ENCODE measurements at places on chromosomes 12 and 14. TPM values are rescaled to one million over a fixed set of nuclear protein-coding genes. Genes with fewer than 3 reads are reported as not detected.

GRCh38 chr12:49673446-49674317 lies 33.5 kb downstream of the FMNL3 start:
- DNase-seq, result peak; percentile 87

- no peak for DNase-seq
These were observed 12.5 kb downstream of the NAA25 start for GRCh38 chr12:112096070-112096469.

The P2RX7 gene
- not detected for total RNA-seq

The RASSF9 gene
- total RNA-seq, result 1.0 TPM
